ENCODE measurements at places on chromosomes 16 and 17.

DNA sequence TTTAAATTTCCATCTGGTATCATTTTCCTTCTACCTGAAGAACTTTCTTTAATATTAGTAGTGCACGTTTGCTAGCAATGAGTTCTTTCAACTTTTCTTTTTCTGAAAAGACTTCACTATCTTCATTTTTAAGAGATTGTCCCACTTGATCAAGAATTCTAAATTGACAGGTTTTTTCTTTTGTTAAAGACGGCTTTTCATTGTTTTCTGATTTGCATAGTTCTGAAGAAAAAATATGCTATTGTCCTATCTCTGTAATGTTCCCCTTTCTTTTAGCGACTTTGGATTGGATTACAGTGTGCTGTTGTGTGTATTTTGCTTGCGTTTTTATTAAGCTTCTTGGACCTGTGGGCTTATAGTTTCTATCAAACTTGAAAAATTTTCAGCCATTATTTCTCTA is 126.3 kb upstream of the NACA2 start:
- DNase-seq: no peak

DNA sequence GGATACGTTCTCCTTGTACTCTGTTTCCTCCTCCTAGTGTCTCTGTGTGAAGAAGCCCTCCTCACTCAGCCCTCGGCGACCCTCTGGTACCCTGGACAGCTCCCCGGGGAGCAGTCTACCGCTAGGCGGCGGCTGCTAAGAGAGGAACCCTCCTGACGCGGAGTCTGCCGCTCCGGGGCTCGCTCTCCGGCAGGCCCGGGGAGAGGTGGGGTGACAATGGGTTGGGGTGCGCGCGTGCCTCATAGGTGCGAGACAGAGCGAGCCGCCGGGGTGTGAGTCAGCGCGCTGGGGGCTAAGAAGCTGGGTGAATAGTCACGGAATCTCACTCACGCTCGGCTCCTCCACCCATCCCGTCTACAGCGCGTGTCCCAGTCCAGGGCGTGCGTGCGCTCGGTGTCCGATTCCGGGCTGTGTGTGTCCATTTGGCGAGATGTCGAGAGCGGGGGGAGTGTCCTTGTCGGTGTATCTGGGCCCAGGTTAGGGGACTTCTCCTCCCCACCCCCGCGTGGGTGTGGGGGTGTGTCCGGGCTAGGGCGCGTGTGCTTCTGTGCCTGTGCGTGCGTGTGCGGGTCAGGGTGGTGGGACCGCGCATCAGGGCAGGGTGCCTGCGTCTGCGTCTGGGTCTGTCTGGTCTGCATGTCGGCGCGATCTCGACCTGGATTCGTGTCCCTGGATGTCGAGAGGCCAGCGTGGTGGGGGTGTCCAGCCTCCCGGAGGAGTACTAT is 577 bp upstream of the HS3ST2 start:
- no peak for DNase-seq

DNA sequence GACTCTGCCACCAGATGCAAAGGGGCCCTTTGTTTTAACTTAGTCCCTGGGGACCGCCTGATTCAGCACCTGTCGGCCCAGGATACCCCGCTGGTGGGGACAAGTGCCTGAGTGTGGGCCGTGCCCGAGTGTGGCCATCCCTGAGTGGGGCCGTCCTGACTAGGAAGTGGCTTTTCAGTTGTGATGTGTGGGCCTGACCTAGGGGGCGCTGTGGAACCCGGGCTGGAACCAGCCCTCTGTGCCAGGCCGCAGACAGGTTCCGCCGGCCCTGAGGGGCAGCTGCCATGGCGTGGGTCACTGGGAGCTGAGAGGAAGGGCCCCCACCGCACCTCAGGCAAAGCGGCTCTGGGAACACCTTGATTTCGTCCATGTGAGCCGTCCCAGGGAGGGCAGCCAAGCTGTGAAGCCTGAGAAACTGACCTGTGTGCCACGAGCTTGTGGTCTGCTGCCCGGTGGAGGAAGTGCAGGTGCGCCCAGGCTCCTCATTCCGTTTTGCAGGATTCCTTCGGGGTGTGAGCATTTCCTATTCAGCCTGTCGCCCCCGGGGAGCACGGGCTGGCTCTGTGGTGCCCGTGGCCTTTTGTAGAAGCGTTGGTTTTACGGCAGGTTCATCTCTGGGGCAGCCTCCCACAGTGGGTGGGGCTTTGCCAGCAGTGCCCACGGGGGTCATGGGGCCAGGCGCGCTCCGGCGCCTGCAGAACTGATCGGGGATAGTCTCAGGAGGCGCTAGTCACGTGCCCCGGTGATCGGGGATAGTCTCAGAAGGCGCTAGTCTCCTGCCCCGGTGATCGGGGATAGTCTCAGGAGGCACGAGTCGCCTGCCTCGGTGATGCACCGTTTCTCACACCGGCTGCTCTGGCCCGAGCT is 5.3 kb downstream of the RPL13 start:
- DNase-seq: no peak

- DNase-seq: no peak
These were observed 2.3 kb upstream of the PAFAH1B1 start for GRCh38 chr17:2591040-2591640.

DNA sequence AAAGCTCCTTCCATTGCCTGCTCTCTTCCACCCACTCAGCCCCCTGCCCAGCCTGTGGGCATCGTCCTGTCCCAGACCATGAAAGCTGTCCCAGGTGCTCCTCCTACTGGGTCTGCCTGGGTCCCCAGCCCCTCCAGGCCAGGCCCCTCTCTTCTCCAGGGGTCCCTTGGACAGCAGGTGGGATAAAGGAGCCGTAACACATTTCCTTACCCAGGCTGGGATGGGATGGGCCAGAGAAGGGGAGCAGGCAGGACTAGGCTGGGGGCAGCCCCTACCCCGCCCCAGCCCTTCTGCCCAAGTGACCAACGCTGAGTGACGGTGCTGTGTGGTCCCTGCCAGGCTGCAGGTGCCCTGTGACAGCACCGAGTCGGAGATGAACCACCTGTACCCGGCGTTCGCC is 80.1 kb downstream of the MGAT5B start:
- DNase-seq: no peak

DNA sequence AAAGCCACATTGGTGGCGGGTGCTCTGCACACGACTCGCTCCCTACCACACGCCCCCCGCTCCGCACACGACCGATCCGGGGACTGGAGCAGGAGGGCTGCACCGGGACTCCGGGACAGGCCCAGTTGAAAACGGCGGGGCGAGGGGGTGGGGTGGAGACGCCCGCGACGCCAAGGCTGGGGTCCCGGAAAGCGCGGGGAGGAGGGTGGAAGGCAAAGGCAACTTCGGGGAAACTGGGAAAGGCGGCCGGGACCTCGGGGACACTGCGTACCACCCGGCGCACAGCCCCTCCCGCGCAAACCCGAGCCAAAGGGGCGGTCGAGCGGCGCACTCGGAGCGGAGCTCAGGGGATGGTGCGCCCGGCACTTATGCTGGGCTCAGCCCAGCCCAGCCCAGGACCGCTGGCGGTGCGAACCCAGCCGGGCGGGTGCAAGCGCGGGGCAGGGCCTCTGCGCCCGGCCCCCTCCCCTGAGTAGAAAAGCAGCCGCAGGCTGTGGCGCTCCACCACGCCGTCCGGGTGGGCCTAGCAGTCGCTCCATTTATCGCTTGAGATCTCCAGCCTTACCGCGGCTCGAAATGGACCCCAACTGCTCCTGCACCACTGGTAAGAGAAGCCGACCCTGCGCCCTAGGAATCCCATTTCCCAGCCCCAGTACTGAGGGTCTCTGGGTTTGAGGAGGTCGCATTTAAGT is at the start of gene MT1M:
Gene MT1M, plus strand, starts transcription at position 504 of the 692 bp plus-strand sequence. Its CDS starts 73 bp downstream, at position 577.
- DNase-seq: no peak

- DNase-seq: no peak
These were observed 18.9 kb downstream of the DNAJA2 start for GRCh38 chr16:46954562-46954961.

DNA sequence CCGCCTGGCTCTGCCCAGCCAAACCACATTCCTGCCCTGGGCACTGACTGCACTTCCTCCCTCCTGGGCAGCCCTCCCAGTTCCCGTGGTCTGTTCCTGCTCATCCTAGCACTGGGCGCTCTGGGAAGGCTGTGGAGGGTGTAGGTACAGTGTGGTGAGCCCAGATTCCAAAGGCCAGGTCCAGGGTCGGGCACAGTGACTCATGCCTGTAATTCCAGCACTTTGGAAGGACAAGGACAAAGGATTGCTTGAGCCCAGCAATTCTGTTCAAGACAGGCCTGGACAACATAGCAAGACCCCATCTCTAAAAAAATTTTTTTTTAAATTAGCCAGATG is 30.6 kb downstream of the C16orf74 start:
- DNase-seq: no peak

- DNase-seq: no peak
These were observed 98.3 kb downstream of the ABCC6 start for GRCh38 chr16:16124974-16125373.

GRCh38 chr17:27268394-27269085 is 25.4 kb upstream of the WSB1 start:
- DNase-seq: no peak

GRCh38 chr17:80008848-80009247 is 26.8 kb downstream of the TBC1D16 start:
- no peak for DNase-seq

- DNase-seq: no peak
These were observed 118.0 kb upstream of the RPL38 start for GRCh38 chr17:74085434-74085833.

GRCh38 chr17:43212641-43213490 is 1.2 kb downstream of the TMEM106A start:
- DNase-seq: no peak

DNA sequence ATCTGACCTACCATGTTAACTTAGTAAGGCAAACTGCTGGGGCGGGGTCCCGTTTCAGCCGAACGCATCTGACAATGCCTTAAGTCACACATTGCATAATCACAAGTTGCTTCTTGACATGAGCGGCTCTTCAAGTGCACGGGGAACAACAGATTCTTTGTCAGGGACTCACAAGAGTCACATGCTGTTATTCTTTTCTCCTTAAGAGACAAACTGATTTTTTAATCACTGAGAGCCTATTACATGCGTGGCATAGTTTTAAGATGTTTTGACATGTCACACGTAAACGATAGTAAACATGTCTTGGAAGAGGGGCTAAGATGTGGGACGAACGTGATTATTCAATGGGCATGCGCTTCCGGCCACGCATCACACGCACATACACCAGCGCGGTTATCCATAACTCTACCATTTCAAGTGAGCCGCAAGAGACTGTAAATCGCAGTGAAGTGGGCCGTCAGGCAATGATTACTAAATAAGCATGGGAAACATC is 63.4 kb downstream of the ADCY9 start:
- DNase-seq: no peak
